Natural killer cell (primary cell): ENCODE measurements at places on chromosomes 4 and X. TPM values are rescaled to one million over a fixed set of nuclear protein-coding genes. Genes with fewer than 3 reads are reported as not detected.

UBL4A gene
- total RNA-seq, result 22.4 TPM

GAGE13 gene
- total RNA-seq, result not detected

DNA sequence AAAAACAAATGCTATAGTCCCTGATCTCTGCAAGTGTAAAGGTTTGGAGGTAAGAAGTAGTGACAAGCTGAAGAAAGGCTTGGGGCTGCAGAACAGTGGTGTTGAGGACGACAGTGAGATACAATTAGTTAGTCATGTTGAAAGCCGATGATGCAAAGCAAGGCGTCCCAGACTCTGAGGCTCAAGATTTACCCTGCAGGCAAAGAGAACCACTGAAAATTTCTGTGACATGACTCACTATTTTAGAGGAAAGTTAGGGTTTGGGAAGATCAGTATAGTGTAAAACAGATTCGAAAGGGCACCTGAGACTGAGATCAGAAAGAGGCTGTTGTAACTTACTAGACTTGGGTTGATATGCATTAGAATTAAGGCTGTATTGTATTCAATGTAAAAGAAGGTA lies 281.3 kb upstream of the FTHL17 start:
- no peak for DNase-seq

DNA sequence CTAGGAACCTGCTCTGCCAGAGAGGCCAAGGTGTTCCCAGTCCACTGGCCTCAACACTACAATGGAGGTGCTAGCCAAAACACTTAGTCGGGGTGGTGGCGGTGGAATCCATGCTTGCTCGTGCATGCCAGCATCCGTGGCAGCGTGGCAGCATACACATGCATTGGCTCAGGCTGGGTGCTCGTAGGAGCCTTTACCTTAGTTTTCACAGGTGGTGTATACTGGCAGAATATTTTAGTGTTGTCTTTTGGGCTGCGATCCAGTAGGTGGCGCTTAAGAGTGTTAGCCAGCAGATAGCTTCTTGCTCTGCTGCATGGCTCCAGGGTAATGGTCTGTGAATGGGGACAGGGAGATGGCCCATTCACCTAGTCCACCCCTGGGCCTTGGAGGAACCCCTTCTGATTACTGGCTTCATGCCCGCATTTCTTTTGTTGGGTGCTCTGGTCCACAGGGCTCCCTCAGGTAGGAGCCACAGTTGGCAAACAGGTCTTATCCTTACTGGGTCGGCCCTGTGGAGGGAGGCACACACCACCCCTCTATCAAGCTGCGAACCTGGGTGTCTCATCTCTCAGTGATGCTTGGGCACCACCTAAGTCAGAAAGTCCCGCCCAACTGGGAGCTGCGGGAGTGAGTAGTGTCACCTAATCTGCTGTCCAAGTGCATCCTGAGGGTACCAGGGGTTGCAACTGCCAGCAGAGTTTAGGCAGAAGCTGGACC lies 40.0 kb downstream of the RIPPLY1 start:
- no peak for DNase-seq

- DNase-seq, result no peak
These were observed 128.2 kb downstream of the ASMT start for GRCh38 chrX:1743105-1743504.
